ENCODE measurements at places on chromosomes 4 and X. TPM values are rescaled to one million over a fixed set of nuclear protein-coding genes. Genes with fewer than 3 reads are reported as not detected.

The SPINK2 gene
- not detected for total RNA-seq

The DCLK2 gene
- 2.8 TPM for total RNA-seq

The DMRTC1B gene
- 3.0 TPM for total RNA-seq

The ASMT gene
- not detected for total RNA-seq

The CDS1 gene
- 24.3 TPM for total RNA-seq

The PAGE1 gene
- total RNA-seq: not detected

The MTMR8 gene
- total RNA-seq: 1.9 TPM

The SHROOM4 gene
- 7.1 TPM for total RNA-seq

The IGSF1 gene
- 16.7 TPM for total RNA-seq

The FMR1 gene
- total RNA-seq: 53.6 TPM

The UBQLN2 gene
- 21.2 TPM for total RNA-seq

The QDPR gene
- 56.2 TPM for total RNA-seq

Measured in hepatocyte (in vitro differentiated cells).